HL-60 (cell line): ENCODE measurements at places on chromosomes 7 and 10.
A peak's percentile ranks its signal among the peaks of the same experiment; 100 is the strongest.

DNA sequence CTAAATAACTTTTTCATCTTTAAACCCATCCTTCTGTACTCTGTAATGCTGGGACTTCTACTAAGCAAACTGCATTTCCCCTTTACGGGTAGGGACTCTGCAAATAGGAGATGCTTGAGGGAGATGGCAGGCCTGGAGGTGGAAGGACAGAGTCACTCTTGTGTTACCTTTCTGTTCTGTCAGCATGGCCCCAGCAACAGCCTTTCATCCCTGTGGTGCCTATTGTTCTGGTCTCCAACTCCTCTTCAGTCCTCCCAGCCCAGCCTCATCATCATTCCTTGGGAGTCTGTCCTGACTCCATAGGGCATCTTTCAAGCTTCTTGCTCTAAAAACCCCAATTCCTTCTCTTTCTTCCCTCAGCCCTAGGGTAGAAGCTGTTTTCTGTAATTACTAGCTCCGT is 230.0 kb downstream of the SNX13 start:
- DNase-seq: no peak

- DNase-seq: no peak
Observed at GRCh38 chr7:1497293-1497927, 6.8 kb downstream of the INTS1 start.

DNA sequence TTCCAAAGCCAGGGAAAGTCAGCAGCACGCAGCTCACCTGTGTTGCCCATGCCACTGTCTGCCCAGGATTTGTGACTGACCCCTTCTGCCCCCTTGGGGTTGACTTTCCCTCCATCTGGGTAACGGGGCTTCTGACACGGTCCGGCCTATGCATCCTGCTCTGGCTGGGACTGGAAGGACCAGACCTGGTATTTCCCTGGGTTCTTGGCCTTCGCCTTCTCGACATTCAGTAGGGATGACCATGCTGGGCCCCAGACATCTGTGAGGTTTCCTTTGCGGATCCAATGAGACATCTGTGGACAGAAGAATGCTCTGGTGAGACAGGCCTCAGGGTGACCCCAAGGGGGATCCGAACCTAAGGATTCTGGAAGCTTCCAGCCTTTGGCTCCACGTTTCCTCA is 34.2 kb upstream of the ZNF716 start:
- DNase-seq: no peak

GRCh38 chr10:24793648-24794379 is 70.1 kb upstream of the ARHGAP21 start:
- no peak for DNase-seq

DNA sequence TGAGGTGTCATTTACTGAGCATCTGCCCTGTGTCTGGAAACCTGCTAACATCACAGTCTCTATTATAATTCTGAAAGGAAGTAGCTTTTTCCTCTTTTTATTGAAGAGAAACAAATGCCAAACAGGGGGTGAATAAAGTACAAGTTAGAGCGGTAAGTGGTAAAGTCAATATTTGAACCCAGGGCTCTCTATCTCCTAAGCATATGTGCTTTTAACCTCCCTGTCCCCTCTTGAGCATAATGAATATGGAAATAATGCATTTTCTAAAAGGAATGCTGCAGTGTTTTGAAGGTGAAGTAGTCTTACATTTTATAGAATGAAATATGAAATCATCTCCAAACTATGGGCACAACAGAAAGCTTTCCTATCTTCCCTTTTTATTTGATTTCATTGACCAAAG is 196.7 kb downstream of the KIAA1217 start:
- no peak for DNase-seq

- peak; percentile 66 for DNase-seq
Observed at GRCh38 chr7:105448181-105448580, 59.5 kb upstream of the SRPK2 start.

DNA sequence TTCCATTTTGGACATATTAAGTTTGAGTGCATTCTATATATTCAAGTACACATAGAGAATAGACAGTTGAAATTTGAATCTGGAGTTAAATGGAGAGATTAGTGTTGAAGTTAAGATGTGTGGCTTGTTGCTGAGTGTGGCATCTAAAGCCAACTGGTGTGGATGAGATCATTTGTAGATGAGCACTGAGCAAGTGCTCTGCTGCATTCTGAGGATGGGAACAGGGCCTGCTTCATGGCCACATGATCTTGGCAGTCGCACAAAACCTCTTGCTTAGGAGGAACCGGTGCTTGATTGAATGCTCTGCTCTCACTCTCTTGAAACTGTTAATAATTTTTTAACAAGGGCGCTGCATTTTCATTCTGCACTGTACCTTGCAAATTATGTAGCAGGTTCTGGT is 62.0 kb downstream of the EPDR1 start:
- DNase-seq: no peak

DNA sequence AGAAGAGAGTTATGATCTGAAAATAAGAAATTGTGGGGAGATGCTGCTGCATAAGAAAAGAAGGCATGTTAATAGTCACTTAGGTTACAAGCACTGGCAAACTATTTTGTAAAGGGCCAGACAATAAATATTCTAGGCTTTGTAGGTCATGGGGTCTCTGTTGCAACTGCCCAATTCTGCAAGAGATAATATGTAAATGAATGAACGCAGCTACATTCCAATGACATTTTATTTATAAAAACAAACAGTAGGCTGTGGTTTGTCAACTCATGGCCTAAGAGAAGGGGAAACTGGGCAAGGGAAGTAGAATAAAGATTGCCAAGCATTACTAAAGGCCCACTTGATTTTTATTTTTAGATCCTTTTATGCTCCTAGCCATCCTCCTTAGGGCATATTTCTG is 133.1 kb downstream of the RAPGEF5 start:
- no peak for DNase-seq

- no peak for DNase-seq
Observed at GRCh38 chr7:38512704-38513103, 118.5 kb downstream of the AMPH start.

GRCh38 chr10:69965086-69965485 is 87.6 kb upstream of the MACROH2A2 start:
- no peak for DNase-seq

GRCh38 chr10:103265717-103266329 is 11.1 kb upstream of the INA start:
- DNase-seq: peak; percentile 34

DNA sequence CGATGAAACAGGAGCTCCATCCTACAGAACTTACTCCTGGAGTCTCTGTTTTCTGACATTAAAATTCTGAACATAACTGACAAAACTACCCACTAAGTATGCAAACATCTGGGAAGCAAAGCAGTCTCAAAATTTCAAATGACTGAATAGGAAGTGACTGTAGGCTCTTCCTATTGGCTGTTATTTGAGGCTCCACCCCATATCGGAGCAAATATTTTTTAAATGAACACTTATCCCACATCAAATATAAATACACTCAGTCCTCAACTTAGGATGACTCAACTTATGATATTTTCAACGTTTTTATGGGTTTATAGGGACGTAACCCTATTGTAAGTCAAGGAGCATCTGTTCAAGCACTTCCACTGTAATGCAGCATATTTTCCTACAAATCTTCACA is 8.8 kb downstream of the HSPA12A start:
- no peak for DNase-seq

GRCh38 chr10:98488669-98489430 is 42.1 kb upstream of the HPS1 start:
- DNase-seq: no peak

DNA sequence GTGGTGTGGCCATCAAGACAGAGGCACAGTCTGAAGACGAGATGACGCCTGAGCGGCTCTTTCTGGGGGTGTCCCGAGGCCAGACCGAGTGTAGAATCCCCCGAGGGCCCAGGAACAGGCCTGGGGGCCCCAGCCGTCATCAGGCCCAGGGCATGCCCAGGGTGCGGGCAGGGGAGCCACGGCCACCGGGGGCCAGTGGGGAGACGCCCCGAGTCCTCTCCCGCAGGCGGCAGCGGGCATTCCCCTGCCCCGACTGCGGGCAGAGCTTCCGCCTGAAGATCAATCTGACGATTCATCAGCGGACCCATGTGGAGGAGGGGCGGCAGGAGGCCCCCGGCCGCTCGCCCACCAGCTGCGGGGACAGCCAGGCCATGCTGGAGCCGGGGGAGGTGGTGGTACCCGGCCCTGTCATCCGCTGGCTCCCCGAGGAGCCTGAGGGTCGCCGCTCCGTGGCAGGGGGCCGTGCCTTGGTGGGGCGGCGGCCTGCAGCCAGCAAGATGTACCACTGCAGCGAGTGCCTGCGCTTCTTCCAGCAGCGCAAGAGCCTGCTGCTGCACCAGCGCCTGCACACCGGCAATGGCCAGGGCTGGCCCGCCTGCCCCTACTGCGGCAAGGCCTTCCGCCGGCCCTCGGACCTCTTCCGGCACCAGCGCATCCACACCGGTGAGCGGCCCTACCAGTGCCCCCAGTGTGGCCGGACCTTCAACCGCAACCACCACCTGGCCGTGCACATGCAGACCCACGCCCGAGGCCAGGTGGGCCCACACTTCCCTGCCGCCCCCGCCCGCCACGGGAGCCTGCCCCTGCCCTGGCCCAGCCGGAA is 19.7 kb downstream of the ZNF783 start:
- no peak for DNase-seq

- no peak for DNase-seq
Observed at GRCh38 chr7:108327353-108327752, 128.9 kb downstream of the NRCAM start.

DNA sequence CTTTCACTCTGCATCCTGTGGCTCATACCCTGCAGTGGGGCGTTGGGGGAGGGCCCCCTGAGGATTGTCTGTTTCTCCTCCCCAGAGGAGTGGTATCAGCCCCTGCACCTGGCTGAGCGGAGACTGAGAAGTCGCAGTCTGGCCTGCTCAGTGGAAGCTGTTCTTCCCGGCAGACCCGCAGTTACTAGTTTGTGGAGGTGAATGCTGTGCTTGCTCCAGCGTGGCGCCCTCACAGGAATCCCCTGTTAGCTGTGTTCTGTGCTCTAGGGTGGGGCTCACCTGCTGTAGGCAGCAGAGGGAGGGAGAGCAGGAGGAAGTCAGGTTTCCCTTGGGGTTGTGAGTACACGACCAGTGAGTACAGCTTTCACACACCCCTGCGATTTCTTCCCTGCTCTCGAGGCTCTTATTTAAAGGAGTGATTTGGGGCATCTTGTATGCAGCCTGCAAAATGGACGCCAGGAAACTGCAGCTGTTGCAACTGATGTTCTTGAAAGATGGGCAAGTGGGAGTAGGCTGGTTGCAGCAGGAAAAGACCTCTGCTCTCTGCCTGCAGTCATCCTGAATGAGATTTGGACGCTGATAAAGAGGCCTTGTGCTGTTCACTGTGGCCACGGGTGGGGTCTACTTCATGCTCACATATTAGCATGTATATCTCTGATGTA is 66.4 kb downstream of the HK1 start:
- no peak for DNase-seq

- no peak for DNase-seq
Observed at GRCh38 chr10:77546042-77546441, 91.6 kb downstream of the KCNMA1 start.

- no peak for DNase-seq
Observed at GRCh38 chr7:124349443-124349842, 316.6 kb upstream of the TMEM229A start.

DNA sequence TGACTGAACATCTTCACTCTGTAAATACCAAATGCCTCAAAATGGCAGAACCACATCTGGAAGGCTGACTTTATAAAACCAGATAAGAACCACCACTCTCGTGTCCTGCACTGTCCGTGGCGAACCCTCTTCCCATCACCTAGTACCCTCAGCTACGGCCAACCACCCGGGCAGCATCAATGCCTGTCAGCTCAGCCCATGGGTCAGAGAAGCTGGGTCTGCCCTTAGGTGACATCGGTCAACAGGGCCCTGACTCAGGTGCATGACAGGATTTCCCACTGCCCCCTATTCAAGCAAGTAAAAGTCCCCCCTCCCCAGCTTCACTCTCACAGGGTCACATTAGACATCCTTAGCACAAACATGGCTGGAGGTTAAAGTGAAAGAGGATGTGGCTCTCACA is 56.6 kb downstream of the HSPA12A start:
- no peak for DNase-seq

DNA sequence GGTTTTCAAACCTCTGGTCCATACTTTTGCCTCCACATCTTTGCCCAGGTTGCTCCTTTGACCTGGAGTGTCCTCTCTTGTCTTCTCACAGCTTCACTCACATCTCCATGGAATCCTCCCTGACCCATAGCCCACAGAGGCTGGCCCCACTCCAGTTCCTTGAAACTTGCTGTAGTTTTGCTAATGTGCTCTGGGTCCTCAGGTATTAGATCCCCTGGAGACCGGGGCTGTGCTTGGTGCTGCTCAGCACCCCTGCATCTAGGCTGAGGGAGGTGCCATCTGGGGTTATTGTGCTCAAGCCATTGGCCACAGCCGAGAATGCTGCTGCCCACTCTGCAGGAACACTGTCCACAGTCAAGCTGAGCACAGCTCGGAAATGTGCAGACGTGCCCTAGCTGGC is 16.5 kb downstream of the KNDC1 start:
- no peak for DNase-seq

- DNase-seq: no peak
Observed at GRCh38 chr10:6473901-6474370, 106.1 kb downstream of the PRKCQ start.
